ENCODE measurements at places on chromosomes 4 and X. TPM values are rescaled to one million over a fixed set of nuclear protein-coding genes. Genes with fewer than 3 reads are reported as not detected.

Gene AWAT2
- polyA plus RNA-seq: not detected

- DNase-seq: no peak
Measured at GRCh38 chr4:173398220-173398619, 696 bp downstream of the SCRG1 start.

Gene CORIN
- 0.35 TPM for polyA plus RNA-seq

DNA sequence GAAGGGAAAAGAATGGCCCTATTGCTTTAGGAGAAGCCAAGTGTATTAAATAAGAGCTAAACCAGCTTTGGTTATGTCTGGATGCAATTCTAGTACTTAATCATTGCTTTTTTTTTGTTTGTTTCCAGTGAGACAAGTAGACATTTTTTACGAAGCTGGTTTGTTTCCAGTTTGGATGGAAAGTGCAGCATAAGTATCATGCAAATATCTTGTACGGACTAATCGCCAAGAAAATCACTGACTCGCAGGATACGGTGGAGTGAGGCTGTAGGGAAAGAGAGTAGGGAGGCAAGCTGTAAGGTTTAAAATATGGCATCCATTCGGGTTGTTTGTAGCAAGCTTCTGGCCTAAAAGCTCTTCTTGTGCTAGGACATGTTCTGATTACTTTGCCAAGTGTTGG is 64.8 kb downstream of the HPGD start:
- no peak for DNase-seq

DNA sequence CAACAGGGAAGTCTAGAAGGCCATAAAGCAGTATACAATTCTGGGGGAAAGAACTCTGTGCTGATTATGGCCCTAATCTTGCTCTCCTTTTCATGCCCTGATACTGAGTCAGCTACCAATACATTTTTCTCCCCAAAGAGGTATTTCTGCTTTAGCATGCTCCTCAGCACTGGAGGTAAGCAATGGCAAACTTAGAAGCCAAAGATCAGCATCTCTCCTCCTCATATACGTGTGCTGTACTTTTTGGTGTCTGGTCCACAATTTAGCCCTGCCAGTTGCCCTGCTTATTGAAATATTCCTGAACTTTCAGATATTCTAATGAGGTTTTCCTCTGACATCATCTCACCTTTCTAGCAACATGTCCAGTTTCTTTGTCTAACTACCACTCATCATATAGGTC is 226.2 kb downstream of the FSTL5 start:
- DNase-seq: no peak

- peak; percentile 49 for DNase-seq
Measured at GRCh38 chr4:83536362-83537272, 709 bp downstream of the GPAT3 start.

DNA sequence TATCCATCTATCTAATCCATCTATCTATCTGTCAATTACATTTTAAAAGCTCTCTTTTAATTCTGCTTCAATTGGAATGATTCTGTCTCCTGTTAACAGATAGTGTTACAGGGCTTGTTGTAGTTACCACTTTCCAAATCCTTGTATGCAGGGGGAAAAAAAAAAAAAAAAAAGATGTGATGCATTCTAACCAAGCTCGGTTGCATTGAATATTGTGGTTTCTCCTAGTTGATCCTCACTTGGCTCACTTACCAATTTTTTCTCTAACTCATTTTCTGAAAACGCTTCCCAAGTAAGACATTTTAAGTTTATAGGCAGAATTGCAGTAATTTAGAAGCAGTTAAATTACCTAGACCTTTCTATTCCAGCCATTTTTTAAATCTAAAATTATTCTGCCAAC is 327.9 kb upstream of the PITX2 start:
- DNase-seq: no peak

Gene ADRA2C
- 2.0 TPM for polyA plus RNA-seq

DNA sequence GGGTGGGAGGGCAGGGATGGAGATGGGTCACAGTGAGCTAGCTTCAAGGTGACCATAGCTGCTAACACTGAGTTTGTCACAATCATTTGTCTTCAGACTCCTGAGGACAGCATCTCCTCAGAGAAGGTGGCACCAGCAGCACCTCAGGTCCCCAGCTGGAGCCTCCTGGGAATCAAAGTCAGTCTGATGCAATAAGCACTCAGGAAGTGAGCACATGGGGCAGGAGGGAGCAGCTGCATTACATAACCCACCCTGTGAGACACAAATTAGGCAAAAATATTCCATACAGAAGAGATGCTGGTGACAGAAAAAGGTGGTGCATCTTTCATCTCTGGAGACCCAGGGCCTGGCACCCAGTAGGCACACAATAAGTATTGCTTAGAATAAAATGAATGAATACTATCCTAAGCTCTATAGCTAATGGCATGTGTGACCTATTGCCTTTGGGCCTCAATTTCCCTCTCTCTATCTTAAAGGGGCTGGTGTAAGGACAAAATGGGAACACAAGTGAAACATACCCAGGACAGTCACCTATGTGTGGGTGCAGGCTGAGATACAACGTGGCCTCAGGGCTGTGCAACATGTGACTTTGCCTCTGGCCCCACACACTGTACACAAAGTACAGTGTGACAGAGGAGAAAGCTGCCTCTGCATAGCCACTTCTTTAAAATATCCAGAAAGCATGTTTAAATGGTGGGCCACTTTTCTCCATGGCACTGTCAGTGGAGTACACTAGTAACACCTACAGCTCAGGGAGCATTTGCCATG is 37.1 kb downstream of the SLC39A8 start:
- no peak for DNase-seq
